ENCODE measurements at places on chromosomes 3 and 15.

DNA sequence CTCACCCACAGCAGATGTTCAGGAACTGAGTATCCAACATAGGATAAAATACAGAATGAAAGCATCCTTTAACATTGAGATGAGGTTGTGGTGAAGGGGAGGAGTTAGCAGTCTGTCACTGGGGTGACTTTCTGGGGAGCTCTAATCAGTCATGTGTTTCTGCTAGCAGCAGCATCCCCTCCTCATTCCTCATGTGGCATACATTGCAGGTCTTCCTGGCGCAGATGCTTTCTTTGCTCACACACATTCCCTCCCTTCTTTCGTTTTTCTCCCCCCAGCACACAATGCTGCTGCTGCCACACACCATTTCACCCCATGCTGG is 135.0 kb downstream of the CACNA1D start:
- no peak for DNase-seq

DNA sequence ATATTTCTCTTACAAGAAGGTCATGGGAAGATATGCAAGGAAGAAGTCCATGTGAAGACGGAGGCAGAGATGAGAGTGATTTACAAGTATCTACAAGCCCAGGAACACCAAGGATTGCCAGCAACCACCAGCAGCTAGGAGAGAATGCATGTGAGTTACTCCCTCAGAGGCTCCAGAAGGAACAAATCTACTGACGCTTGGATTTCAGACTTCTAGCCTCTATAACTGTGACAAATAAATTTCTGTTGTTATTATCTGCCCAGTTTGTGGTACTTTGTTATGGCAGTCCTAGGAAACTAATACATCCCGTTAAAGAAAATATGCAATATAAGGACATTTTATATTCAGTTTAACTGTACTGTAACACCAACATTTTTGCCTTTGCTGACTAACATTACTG is 283.9 kb downstream of the BCHE start:
- no peak for DNase-seq

GRCh38 chr3:133865136-133865855 is 30.4 kb downstream of the RAB6B start:
- no peak for DNase-seq

DNA sequence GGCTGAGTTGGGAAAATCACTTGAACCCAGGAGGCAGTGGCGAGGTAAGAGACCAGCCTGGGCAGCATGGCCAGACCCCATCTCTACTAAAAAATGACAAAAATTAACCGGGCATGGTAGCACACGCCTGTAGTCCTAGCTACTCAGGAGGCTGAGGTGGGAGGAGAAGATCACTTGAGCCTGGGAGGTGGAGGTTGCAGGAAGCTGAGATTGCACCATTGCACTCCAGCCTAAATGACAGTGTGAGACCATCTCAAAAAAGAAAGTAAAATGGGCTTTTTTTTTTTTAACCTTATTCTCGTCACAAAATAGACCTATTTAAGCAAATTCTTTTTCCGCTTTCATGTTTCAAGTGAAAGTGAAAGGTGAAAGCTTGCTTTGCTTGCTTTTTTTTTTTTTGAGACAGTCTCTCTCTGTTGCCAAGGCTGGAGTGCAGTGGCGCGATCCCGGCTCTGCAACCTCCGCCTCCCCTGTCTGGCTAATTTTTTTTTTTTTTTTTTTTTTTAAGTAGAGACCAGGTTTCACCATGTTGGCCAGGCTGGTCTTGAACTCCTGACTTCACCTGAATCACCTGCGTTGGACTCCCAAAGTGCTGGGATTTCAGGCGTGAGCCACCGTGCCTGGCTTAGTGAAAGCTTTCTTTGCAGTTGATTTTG is 3.6 kb downstream of the PDIA3 start:
- DNase-seq: no peak

DNA sequence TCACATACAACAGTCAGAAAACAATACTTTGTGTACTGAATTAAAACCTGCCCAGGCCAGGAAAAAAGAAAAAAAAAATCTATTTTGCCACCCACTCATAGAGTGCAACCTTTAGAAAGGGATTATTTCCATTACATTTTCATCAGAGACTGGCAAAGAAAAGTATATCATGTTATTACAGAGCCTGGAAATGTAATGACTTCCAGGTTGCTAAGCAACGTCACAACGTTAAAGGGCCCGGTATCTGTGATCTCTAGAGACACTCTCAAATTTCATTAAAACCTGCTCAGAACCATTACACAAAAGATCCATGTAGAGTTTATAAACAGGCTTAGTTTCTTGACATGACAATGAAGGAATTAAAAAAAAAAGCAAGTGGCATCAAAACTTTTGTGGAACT is 170.5 kb downstream of the CTNNB1 start:
- no peak for DNase-seq

GRCh38 chr3:56005196-56005805 is 463.0 kb downstream of the ERC2 start:
- DNase-seq: no peak

DNA sequence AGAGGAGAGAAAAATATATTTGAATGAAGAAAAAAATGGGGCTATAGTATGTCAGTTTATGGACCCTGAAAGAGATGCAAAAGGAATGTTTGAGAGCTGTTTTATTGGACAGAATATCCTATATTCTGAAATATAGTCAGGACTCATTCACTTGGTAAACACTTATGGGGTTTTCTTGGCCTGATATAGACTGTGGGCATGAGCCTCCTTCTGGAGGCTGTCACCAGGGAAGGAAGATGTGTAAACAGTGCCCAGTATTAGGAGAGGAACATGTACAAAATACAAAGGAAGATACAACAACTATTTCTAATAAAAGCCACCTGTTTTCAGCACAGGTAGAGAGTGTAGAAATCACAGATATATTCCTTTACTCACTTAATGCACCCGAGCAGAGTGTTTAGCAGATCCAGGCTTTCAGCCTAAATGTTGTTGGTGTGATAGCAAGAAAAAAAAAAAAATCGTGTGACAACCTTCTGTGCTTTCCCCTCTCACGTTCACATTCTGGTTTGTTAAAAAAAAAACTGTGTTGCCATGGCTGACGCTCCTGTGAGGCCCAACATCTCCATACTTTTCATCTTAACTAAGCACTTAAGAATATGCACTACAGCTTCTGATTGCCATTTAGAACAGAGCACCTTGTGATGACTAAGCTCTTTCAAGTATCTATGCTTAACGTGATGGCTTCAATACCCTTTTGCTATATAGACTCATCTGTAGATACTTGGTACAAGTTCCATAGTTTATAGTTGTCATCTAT is 134.1 kb downstream of the MBNL1 start:
- DNase-seq: no peak

- no peak for DNase-seq
These were observed 181.4 kb downstream of the GREM1 start for GRCh38 chr15:32899126-32899596.

DNA sequence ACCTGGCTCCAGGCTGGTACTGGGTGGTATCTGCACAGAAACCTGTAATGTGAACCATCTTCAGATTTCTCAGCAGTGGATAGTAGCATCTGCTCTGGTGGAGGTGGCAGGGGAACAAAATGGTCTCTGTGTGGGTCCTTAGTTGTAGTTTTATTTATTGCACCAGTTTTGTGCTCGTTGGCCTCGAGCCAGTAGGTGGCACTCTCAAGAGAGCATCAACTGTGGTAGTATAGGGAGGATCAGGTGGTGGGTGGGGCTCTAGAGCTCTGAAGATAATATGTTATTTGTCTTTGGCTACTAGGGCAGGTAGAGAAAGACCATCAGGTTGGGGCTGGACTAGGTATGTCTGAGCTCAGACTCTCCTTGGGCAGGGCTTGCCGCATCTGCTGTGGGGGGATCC is 254.0 kb upstream of the GPR149 start:
- no peak for DNase-seq

GRCh38 chr3:64625381-64625780 is 62.4 kb downstream of the ADAMTS9 start:
- no peak for DNase-seq

- no peak for DNase-seq
These were observed 45.0 kb upstream of the AKAP13 start for GRCh38 chr15:85335193-85335942.

GRCh38 chr3:118167571-118167970 is 867.1 kb downstream of the IGSF11 start:
- no peak for DNase-seq

- DNase-seq: peak; percentile 4
These were observed 576.5 kb downstream of the ZNF385D start for GRCh38 chr3:21174461-21174860.

GRCh38 chr15:81962482-81962881 is 83.3 kb downstream of the MEX3B start:
- no peak for DNase-seq

DNA sequence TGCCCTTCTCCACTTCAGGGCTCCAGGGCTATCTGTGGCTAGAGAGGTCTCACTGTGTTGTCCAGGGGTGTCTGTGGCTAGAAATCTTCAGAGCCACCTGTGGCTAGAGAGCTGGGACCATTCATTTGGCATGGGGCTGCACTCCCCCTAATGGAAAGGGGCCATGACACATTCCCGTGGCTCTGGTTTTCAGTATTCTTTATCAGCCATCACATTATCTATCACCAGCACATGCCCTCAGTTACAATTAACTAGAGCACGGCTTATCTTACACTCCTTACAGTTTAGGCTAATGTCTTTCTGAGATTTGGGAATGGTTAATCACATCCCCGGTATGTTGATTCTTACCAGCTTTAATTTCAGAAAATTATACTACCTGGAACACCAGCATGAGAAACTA is 128.6 kb downstream of the RORA start:
- no peak for DNase-seq

GRCh38 chr3:172595664-172596393 is 72.6 kb upstream of the TNFSF10 start:
- DNase-seq: peak; percentile 24

DNA sequence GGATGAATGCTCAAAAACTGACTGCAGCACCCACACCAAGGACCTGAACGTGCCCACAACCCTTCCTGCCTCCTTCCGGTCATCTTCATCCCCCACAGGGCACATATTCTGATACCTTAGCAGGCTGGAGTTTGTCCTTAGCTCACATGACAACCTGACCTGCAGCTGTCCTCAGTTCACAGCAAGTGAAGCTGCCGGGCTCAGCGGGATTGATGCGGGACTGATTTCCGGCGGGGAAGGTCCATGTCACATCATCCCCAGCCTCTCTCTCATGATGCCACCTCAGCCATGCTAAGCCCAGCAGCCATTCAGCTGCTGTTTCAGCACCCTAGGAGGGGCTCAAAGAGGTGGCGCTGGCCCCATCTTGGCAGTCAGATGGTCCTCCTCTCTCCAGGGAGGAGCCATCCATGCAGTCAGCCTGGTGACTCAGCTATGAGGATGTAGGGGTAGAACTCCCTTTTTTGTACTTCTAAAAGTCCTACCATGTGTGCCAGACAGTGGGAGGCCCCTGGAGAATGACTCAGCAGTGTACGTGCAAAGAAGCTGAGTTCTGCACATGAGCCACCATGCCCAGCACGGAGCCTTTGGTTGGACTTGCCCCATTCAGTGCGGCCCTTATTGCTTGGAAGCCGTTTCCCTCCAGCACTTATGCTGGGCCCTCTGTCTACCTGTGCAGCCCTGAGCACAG is 9.5 kb downstream of the CA12 start:
- peak; percentile 94 for DNase-seq

DNA sequence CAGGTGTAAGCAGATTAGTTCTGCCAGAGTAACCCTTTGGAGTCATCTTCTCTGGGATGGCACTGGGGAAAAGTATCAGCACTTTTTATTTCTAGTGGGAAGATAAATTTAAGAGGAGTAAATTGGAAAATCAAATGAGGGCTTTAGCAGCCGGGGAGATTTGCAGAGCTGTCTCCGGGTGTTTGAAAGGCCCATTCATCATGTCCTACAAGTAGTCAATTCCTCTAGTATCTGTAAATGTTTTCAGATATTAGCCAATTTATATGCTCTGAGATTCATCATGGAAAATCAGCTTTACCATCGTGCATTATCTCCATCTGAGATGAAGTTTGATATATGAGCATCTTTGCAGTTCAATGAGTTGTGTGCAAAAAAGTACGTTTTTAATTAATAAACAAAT is 93.6 kb downstream of the CDIN1 start:
- no peak for DNase-seq

GRCh38 chr15:85408270-85408746 is 27.9 kb downstream of the AKAP13 start:
- DNase-seq: no peak

DNA sequence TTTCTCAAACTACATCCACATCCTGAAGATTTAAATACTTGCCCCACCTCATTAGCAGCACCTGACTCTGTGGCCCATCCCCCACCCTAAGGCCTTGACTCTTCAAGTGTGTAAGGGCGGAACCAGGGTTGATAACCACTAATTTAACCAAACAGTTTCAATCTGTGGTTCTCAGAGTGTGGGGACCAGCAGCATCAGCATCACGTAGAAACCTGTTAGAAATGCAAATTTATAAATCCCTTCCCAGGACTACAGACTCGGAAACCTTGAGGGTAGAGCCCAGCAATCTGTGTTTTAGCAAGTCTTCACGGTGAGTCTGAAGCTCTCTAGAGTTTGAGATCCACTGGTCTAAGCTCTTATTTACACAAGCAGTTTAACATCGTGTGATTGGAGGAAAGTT is 12.4 kb downstream of the GNB4 start:
- DNase-seq: no peak

GRCh38 chr3:49410066-49410845 is 1.5 kb downstream of the RHOA start:
- DNase-seq: no peak

DNA sequence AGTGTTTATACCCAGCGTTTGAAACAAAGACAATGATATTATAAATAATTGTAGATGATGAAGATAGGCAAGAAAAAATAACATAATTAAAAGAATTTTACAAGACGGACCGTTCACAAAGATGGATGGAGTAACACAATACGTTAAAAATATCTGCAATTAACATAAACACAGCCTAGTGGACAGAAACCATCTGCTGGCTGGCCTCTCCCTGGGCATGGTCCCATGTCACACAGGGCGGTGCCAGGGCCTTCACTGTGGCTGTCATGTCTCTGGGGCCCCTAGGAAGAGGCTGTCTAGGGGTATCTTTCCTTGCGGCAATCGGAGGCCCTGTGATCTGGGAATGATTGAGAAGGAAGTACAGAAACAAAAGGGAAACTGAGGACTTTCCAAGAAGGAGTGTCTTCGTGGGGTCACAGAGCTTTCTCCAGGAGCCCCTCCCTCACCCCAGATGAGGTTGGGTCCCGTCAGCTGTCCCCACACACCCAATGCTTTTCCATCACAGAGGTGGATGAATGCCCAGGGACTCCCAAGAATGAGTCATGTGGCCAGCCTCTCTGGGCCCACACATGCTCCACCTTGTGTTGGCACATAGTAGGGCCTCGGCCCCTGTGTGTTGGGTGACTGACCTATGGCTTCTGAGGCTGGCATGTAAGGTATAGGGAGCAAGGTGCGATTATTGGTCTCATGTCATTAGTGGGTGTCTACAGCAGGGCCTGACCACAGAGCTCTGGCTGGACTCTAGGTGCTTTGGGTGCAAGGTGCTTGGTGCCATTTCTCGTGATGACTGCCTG is 87.1 kb downstream of the DNAJB8 start:
- no peak for DNase-seq

GRCh38 chr3:172868582-172869200 is 118.2 kb downstream of the ECT2 start:
- no peak for DNase-seq

DNA sequence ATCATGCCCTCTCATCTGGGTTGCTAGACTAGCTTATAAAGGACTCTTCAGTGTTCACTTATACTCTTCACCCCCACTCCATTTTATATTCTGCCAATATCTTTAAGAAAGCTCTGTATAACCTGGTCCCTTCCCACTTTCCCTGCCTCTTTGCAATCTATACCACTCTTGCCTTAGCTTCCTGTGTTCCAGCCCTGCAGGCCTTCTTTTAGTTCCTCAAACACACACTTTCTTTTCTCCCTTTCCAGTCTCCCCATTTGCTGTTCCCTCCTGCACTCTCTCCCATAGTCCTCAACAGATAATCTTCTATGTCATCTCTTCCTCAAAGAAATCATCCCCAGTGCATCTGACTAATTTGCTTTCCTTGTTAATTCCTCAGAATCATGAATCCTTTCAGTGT is 28.7 kb downstream of the SENP8 start:
- no peak for DNase-seq
